Naive thymus-derived CD8-positive, alpha-beta T cell (primary cell): ENCODE measurements at places on chromosomes 3 and 15.

DNA sequence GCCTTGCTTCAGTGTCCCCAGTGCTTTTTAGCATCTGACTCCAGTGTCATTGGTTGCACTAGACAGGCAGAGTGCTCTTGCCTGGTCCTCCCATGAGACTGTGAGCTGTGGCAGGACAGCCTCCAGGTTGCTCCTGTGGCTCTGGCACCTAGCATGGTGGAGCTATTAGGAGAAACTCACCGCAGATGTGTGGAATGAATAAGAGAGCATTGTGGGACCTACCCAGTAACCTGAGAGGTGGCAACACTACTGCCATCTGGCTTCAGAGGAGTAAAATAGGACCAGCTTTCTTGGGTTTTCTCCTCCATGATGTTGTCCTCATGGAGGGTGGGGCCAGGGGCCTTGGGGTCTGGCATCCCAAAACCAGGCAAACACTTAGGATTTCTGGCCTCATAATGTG, 183.6 kb downstream of the EPHB1 start:
- no peak for DNase-seq

GRCh38 chr3:105415951-105416350, 49.2 kb downstream of the ALCAM start:
- no peak for DNase-seq

DNA sequence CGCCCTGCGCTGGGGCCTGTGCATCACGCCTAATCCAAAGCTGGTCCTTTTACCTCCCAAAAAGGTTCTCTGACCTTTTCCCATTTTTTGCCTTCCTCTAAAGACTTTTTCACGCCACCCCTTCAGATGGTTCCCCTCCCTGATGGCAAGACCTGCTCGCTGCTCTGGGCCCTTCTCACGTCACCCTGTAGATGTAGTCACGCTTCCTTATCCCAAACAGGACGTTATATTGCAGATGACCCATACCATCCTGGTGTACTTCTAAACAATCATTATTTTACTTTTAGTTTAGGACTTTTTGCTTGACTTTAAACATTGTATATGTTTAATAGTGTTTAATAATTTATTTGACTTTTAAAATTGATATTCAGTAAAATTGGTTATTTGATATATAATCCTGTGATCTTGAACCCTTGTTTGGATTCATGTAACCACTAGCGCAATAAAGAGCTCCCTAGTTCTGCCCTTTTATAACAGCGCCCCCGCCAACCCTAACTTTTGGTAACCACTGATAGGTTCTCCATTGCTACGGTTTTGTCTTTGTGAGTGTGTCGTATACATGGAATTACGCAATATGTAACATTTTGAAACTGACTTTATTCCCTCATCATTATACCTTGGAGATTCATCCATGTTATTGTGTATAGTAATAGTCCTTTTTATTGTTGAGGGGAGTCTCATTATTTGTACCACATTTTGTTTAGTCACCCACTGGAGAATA, 159.0 kb upstream of the CHRNA7 start:
- DNase-seq = no peak

DNA sequence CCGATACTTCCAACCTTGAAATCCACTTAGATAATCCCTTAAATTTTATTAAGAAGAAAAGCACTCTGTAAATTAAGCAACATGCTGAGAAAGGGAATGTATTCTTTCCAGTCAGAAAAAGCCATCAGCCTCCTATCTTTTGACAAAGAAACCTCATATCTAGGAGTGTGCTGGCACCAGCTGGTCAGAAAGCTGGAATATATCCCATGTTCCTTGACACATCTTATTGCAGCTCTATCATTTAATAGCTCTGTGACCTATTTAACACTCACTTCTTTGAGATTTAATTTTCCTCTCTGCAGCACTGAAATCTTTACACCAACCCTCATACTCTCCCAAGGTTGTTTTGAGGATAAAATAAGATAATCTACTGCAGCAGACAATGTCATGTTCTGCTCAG, 30.4 kb upstream of the CAPN7 start:
- no peak for DNase-seq

DNA sequence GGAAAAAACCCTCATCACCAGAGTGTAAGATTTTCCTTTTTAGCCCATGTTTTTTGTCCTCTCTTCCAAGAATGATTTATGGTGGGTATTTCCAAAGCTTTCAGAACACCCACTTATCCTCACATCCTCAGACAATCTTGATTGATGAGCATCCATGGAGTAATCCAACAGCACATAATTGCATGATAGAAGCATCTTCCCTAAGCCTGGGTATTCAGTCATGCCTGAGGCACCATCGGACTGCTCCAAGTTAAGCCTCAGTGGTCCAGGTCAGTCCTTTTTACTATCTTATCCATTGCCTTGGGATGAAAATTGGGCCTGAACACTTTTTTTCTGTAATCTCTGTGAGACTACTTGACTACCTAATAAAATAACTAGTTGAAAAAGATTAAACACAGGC, 676.0 kb upstream of the SEMA6D start:
- DNase-seq = no peak

GRCh38 chr3:110932567-110932966, 139.0 kb upstream of the NECTIN3 start:
- no peak for DNase-seq
